Endothelial cell of coronary artery (primary cell): ENCODE measurements at places on chromosomes 6 and 20. TPM values are rescaled to one million over a fixed set of nuclear protein-coding genes. Genes with fewer than 3 reads are reported as not detected.

TCF15 gene
- 0.09 and 0.90 TPM in 2 replicates for total RNA-seq

TGM2 gene
- total RNA-seq = 563 and 875 TPM in 2 replicates

WFDC5 gene
- total RNA-seq = not detected in 2 replicates

SYTL3 gene
- 0.99 and 2.6 TPM in 2 replicates for total RNA-seq

SLC12A5 gene
- total RNA-seq = 0.19 and 0.63 TPM in 2 replicates

HAO1 gene
- total RNA-seq = not detected in 2 replicates

WFDC2 gene
- not detected in 2 replicates for total RNA-seq
